NCI-H2171 (cell line): ENCODE measurements at places on chromosomes 11 and 22.

- no peak for DNase-seq
Measured at GRCh38 chr11:115606498-115607220, 102.4 kb upstream of the CADM1 start.

- no peak for DNase-seq
Measured at GRCh38 chr11:64879244-64879900, 951 bp upstream of the EHD1 start.

- peak; percentile 80 for DNase-seq
Measured at GRCh38 chr11:77589181-77589520, 602 bp upstream of the AQP11 start.

DNA sequence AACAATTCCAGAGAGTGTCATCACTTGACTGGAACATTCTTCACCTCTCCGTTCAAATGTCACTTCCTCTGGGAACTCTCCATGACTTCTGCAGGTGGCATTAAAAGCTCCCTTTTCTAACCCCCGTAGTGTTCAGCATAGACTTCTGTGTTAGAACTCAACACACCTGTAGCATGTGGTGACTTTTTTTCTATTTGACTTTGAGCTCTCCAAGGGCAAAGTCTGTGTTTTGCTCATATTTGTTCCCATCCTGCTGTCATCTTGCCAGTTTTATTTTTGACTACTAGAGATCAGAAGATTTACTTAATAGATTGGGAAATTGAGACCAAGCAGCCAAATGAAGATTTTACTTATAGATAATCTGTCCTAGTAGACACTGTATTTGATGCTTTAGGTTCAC, 367.1 kb downstream of the INSC start:
- DNase-seq, result no peak

GRCh38 chr11:89381094-89381493, 110.1 kb downstream of the NOX4 start:
- no peak for DNase-seq

GRCh38 chr11:33716243-33716642, 15.6 kb upstream of the C11orf91 start:
- DNase-seq, result no peak

DNA sequence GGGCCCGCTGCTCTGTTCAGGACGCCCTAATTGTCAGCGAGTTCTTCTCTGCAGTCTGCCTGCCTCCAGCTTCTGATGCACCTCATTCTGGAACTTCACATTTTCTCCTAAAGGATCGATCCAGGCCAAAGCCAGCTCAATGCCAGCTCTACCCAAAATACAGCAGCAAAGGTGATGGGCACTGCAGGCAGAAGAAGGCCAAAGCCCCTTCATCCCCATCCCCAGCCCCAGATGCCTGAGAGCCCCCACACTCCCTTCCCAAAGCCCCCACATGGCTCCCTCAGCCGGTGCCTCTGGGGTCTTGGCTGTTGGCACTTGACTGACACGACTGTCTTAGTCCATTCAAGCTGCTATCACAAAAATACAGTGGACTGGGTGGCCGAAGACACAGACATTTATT, 410.3 kb downstream of the BRD1 start:
- DNase-seq, result no peak

- DNase-seq, result no peak
Measured at GRCh38 chr11:81255895-81256294, 1477.8 kb downstream of the FAM181B start.

DNA sequence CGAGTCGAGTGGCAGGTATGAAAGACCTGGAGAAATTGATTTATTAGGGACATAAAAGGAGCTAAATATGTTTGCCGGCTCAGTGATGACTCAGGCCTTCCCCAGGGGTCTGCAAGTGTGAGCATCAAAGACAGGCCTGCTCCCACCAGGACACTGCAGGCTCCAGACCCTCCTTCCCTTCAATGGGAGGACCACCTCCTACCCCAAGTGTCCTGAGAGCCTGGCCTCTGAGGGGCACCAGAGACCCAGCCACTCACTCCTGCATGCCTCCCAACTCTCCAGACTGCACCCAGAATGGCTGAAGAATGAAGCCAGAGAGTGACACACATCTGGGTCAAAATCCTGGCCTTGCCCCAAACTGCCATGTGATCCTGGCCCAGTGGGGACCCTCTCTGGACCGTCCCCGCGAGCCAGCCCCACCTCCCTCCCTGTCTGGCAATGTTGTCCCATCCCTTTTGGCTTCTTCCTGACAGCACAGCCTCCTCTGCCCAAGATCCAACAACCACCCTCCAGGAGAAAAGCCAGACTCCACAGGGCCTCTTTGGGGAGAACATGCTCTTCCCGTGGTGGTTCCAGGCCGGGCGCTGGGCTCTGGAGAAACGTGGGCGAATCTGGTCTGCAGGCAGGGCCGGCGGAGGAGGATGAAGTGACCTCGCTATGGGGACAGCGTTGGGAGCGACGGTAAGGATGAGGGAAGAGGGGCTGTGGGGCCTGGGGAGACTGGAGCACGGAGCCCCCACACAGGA, 36.2 kb downstream of the CYTH4 start:
- no peak for DNase-seq

DNA sequence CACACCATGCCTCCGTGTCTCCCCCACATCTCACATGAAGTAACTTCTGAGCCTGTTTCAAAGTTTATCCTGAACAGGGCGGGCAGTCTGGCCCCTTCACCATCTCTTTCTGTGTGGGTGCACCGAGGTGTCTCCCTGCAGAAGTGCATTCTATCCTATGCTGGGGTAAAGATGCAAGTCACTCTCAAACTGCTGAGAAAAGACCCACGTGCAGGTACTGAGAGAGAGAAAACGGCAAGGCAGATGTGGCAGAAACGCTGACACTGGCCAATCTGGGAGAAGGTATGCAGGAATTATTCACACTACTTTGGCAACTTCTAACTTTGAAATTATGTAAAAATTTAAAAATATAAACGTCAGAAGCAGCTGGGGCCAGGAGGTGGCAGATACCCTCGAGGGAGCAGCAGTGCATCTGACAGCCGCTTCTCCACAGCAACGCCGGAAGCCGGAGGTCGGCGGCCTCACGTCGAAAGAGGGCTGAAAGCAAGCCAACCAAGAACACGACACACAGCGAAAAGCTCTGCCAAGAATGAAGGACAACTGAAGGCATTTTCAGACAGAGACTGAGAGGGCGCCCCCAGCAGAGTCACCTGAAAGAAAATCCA, 34.2 kb upstream of the MOB2 start:
- DNase-seq, result no peak

DNA sequence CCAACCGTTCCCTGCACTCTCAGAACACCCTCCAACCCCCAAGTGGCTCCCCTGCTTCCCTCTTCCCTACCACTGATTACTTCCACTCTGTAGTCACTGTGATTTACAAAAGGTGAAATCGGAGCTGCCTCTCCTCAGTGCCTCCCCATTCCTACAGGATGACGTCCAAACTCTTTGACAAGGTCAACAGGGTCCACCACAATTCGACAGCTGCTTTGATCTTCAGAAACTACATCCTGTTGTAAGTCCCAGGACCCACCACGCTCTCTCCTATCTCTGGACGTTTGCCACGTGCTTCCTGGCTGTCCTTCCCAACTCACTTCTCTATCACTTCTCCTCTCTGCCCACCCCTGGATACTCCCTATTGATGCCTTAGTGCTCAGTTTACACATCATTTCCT, 85.0 kb upstream of the EIF3D start:
- no peak for DNase-seq

GRCh38 chr11:73135346-73136284, 6.5 kb downstream of the FCHSD2 start:
- no peak for DNase-seq

DNA sequence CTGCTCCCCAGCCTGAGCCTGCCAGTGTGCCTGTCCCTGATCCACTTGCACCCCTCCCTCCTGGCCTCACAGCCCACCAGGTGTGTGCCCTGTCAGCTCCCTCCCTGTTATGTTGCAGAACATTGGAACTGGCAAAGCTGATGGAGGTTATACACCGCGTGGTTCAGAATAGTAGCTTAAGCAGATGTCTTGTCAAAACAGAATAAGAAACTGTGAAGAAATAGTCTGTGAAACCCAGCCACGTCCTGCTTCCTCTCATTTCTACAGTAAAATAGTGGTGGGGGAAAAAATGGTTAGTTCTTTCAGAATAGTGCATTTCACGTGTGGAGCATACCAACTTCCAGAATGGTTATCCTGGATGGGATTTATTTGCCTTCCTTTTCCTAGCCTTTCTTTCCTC, 161.2 kb upstream of the NAV2 start:
- no peak for DNase-seq

DNA sequence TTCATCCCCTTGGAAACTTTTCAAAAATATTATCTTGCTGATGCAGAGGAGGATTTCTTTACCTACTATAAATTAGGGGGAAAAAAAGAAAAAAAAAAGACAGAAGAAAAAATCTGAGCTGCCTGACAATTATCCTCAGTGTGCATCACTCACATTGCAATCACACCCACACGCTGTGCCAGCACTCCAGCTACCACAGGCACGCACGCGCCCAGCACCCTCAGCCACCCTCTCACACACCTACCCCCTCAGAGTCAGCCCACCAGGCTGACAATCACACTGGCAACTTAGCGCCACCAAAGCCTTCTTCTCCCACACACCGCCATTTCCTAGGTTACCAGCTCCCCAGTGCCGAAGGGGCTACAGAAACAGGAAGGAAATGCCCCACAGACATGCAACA, 236.1 kb downstream of the KCNA4 start:
- no peak for DNase-seq

DNA sequence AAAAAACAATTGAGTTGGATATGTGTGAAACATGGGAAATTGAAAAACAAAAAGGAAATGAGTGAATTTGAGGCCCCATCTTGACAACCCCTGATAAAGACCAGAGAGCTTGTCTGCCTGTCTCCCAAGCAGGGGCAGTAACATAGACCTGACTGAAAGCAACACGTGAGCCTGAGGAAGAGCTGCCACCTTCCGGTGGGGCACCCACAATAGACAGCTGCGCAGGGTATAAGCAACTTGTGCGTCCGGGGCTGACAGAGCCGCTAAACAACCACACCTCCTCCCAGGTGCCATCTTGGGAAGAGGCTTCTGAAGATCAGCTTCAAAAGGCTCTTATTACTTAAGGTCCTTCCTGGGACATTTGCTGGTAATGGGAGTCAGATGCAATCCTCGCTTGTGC, 166.8 kb downstream of the NTM start:
- no peak for DNase-seq

DNA sequence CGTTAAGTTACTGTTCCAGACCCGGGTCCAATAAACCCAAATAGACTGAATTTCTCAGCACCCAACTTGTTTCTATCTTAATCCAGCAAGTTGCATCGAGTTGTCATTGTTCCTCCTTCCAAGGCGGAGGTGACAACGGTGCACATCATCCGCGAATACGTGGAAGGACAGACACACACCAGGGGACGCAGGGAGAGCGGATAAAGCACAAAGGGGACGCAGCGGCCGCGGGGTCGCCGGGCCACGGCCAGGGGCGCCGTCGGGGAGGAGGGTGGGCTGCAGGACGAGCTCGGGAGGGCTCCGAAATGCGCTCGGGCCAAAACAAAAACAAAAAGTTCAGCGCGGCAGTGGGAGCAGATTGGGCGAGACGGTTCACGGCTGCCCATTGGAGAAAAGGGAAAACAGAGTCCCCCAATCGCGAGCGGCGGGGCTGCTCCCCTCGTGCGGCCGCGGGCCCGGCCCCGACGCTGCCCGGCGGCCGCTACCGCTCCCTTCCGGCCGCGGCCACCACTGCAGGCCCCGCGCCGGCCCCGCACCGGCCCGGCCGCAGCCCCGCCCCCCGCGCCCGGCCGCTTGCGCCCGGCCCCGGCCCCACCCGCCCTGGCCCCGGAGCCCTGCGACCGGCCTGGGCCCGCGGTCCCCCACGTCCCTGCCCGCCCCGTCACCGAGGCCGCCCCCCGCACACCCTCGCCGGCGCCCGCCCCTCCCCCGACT, 518 bp downstream of the KMT5B start:
- peak; percentile 58 for DNase-seq

DNA sequence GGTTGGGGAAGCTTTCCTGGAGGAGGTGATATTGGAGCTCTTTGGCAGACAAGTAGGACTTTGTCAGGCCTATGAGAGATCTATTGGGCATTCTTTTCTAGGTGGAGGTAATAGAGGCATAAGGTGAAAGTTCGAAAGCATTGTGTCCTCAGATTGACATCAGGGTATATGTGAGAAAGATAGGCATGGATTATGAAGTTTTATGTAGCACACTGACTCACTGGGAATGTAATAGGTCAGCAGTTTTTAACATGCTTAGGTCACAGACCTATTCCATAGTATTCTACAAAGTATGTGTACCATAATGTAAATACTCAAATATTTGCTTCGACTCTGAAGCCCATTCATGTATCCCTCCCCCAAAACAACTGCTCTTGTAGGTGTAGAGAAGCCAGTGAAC, 11.8 kb downstream of the HIKESHI start:
- DNase-seq, result no peak

DNA sequence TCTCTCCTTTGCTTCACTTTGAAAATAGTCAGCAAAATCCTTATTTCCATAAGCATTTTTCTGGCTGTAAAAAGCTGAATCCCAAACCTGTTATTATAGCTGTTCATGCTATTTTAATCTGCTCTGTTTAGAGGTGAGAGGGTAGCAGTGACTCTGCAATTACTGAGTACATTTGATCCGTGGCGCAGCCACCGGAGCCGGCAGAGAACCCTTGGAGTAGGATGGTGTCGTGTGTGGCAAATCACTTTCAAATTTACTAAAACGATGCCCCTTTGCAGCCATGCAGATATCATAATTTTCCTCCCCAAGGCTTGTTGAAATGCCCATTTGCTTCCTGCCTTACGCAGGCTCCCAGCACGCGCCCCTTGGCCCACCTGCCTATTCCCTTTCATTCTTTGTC, 69.6 kb downstream of the ZBTB16 start:
- DNase-seq, result no peak

- no peak for DNase-seq
Measured at GRCh38 chr22:30398685-30399680, 2.2 kb downstream of the SEC14L2 start.

GRCh38 chr11:4181782-4182721, 87.5 kb downstream of the RRM1 start:
- DNase-seq, result no peak

DNA sequence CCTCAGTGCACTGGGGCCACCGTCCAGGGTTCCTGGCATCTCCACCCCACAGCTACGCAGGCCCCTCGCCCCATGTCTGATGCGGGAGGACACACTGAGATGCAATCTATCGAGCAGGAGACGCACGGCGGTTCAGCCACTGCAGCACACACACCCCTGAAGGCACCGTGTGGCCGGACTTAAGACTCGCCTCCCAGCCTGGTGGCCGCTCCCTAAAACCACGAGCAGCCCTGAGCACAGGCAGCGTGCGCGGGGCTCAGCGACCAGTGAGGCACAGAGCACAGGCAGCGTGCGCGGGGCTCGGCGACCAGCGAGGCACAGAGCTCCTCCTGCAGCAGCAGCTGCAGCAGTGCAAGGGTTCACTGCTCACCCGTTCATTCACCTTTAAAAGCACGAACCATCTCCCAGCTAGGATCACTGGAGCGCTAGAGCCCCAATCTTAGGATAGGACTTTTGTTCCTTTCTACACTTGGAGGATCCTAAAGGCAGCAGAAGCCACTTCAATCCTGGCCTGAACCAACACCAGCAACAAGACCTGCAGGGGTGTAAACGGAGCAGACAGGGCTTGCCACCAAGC, 31.4 kb downstream of the TOLLIP start:
- DNase-seq, result no peak

GRCh38 chr11:56846631-56847576, 98.4 kb upstream of the OR9G4 start:
- no peak for DNase-seq

- DNase-seq, result no peak
Measured at GRCh38 chr11:60377401-60378136, 763 bp upstream of the MS4A7 start.

- no peak for DNase-seq
Measured at GRCh38 chr11:118608360-118609227, 1.2 kb downstream of the PHLDB1 start.
